ENCODE measurements at places on chromosomes 3 and 15.

- DNase-seq = no peak
Measured at GRCh38 chr15:57552678-57553334, 38.9 kb upstream of the MYZAP start.

DNA sequence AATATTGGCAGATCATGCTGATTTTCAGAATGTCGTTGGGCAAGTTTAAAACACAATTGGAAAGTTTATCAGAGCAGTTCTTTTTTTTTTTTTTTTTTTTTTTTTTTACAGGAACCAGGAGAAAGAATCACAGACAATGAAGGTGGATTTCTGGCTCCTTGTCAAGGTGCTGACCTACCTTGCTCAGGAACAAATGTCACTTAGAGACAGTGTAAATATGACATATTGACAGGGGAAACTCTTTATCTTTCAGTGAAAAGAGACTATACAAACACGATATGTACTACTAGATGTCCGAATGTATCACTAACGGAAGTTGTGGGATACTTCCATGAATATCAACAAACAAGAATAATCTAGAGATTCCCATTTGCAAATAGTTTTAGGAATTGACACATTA lies 237.3 kb downstream of the FMN1 start:
- no peak for DNase-seq

DNA sequence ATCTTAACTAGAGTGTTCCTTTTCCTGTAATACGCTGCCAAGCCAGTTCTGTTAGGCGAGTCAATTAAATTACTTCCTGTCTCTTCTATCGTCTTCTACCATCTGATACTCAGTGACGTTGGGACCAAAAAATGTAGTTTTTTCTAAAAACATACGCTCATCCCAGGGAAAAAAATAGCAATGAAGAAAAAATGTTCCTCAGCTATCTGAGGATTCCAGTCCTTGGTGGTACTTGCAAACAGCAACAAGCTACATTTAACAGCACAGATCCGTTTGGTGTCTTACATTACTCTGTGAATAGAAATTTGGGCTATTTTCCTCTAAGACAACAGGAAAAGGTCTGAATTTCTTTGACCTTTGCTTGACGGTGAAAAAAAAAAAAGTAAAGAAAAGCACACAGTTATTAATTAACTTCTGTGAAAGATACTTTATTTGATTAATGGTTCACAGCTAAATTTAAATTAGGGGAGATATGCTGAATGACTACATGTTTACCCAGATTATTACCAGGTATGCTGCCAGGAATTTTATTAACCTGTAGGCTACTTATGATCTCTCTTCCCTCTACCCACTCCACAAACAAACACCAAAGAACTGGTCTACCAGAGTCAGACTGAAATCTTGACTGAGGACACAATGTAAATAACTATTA lies 254.4 kb upstream of the ZPLD1 start:
- DNase-seq = no peak

- DNase-seq = no peak
Measured at GRCh38 chr3:32138545-32139104, 32.2 kb downstream of the GPD1L start.

- DNase-seq = no peak
Measured at GRCh38 chr15:96559631-96560030, 229.1 kb downstream of the NR2F2 start.

GRCh38 chr3:10523561-10523960 lies 18.2 kb upstream of the ATP2B2 start:
- DNase-seq = no peak

GRCh38 chr15:47409038-47409437 lies 308.3 kb upstream of the SEMA6D start:
- DNase-seq = peak; percentile 46

- DNase-seq = no peak
Measured at GRCh38 chr3:169505577-169506230, 157.8 kb downstream of the MECOM start.

- no peak for DNase-seq
Measured at GRCh38 chr3:10411598-10412332, 90.9 kb upstream of the SEC13 start.
